ENCODE measurements at places on chromosomes 4 and X. TPM values are rescaled to one million over a fixed set of nuclear protein-coding genes. Genes with fewer than 3 reads are reported as not detected.

The CYTL1 gene
- 6.6 TPM for total RNA-seq

The ERCC6L gene
- total RNA-seq: 36.6 TPM

The COQ2 gene
- 15.3 TPM for total RNA-seq

The FGF13 gene
- 55.6 TPM for total RNA-seq

The BEND2 gene
- not detected for total RNA-seq

The ASB9 gene
- 9.4 TPM for total RNA-seq

The TRAPPC2 gene
- 33.1 TPM for total RNA-seq

The USP17L30 gene
- total RNA-seq: not detected

The TIMP1 gene
- 62.8 TPM for total RNA-seq

The NR3C2 gene
- 0.63 TPM for total RNA-seq

The BLTP1 gene
- 46.9 TPM for total RNA-seq

The FDCSP gene
- total RNA-seq: not detected

The EIF1AX gene
- total RNA-seq: 207 TPM

The CENPVL2 gene
- total RNA-seq: not detected

The NSDHL gene
- 25.2 TPM for total RNA-seq

The IQCM gene
- not detected for total RNA-seq

The ACSL4 gene
- 28.7 TPM for total RNA-seq

The AMTN gene
- 0.26 TPM for total RNA-seq

The NXF2 gene
- total RNA-seq: not detected

The CETN2 gene
- total RNA-seq: 29.4 TPM

The TEX13C gene
- total RNA-seq: not detected

The FGA gene
- total RNA-seq: not detected

The RHOH gene
- not detected for total RNA-seq

The PCDH7 gene
- total RNA-seq: 135 TPM

The GRK4 gene
- total RNA-seq: 3.8 TPM

The CFI gene
- 23.6 TPM for total RNA-seq

The JAKMIP1 gene
- total RNA-seq: not detected

The THAP6 gene
- total RNA-seq: 20.3 TPM

The MGARP gene
- 22.3 TPM for total RNA-seq

The ANXA3 gene
- 4.5 TPM for total RNA-seq

The MAP3K15 gene
- total RNA-seq: 0.38 TPM

Measured in SJCRH30 (cell line).